Activated T-cell treated with anti-CD3 and anti-CD28 coated beads, Interleukin-2, amount 50 U/mL, for 4 hours (primary cell): ENCODE measurements at places on chromosomes 5 and 9. TPM values are rescaled to one million over a fixed set of nuclear protein-coding genes. Genes with fewer than 3 reads are reported as not detected.

DNA sequence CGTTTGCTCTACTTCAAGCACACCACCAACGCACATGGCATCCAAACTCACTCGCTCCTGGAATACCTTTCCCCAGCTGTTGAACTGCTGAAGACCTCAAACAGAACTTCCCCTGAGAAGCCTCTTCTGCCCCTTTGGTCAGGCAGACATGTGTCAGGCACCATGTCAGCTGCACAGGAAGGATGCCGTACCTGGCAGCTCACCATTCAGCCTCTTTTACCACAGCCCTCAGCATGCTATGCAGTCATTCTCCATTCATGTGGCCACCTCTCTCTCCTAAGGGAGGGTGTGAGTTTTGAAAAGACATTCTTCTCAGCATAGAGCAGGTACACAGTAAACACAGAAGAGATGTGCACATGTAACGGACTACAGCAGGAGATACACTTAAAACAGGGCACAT, 14.2 kb downstream of the IL4 start:
- no peak for DNase-seq

GRCh38 chr5:173796721-173797495, 91.2 kb upstream of the CPEB4 start:
- no peak for DNase-seq

DNA sequence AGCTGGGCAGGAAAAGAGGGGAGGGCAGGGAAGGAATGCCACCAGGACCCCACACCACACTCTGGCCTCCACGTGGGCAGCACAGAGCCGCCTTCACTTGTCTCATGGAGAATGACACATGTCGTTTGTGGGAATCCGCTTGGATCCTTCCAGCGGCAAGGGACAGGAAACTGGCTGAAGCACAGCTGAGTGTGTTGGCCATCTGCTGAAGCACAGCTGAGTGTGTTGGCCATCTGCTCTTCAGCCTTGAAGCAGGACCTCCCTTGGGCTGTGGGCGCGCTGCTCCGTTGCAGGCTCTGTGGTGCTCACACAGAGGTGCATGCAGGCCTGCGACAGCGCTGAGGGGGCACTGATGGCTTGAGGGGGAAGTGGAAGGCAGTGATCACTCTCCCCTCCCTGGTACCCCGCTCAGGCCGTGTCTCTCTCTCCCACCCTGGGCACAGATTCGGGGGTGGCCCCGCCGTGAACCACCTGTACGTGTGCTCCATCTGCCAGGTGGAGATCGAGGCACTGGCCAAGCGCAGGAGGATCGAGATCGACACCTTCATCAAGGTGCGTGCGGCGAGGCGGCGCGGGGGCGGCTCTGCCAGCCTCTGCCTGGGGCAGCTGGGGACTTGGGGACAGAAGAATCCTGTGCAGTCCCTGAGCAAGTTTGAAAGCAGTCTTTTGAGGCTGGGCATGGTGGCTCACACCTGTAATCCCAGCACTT, 40.6 kb downstream of the USP20 start:
- DNase-seq: no peak

DNA sequence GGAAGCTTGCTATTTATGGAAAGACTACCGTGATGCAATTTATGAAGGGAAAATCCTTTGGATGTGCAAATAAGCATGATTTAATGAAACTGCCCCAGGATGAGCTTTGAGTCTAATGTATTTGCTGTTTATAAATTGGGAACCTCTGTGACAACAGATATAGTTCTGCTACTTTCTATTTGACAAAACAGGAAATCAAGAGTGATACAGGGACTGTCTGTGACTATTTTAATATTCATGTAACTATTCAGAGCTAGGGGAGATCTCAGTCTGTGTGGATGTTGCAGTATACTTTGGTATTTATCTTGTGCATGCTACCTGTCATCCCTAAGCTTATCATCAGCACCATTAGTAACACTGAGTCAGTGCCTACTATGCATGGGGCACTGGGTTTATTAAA, 132.1 kb downstream of the PDZD2 start:
- no peak for DNase-seq

- no peak for DNase-seq
Observed at GRCh38 chr5:114419067-114419388, 57.2 kb downstream of the KCNN2 start.

The CXCL14 gene
- not detected for total RNA-seq

The SLC34A1 gene
- not detected for total RNA-seq

The ADAMTS19 gene
- not detected for total RNA-seq
